ENCODE measurements at places on chromosomes 13 and 19. TPM values are rescaled to one million over a fixed set of nuclear protein-coding genes. Genes with fewer than 3 reads are reported as not detected.

DNA sequence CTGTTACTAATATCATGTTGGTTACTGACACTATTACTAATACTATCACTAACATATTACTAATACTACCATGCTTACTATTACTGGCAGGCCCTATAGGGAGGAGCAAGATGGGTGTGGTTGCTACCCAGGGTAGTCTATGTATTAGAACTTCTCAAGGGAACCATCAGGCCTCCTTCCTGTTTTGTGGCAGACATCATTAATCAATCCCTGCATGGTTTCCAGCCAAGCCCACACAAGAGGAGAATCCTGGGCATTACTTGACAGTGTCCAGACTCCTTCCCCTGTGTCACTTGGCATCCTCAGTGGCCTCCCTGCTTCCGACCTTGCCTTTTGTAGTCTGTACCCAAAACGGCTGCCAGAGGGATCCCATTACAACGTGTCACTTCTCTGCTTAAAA, 8.9 kb downstream of the HAS1 start:
- H3K4me1 ChIP-seq, result no peaks in the 10 kb centered on the region
- no peak overlapping the region for H3K27ac ChIP-seq
- H3K36me3 ChIP-seq, result no peaks in the 10 kb centered on the region
- DNase-seq, result no peak
- H3K27me3 ChIP-seq, result peaks cover 6% of the 10 kb centered on the region

The ZNF222 gene
- total RNA-seq, result 13.0 TPM

The NFIX gene
- total RNA-seq, result 74.8 TPM

DNA sequence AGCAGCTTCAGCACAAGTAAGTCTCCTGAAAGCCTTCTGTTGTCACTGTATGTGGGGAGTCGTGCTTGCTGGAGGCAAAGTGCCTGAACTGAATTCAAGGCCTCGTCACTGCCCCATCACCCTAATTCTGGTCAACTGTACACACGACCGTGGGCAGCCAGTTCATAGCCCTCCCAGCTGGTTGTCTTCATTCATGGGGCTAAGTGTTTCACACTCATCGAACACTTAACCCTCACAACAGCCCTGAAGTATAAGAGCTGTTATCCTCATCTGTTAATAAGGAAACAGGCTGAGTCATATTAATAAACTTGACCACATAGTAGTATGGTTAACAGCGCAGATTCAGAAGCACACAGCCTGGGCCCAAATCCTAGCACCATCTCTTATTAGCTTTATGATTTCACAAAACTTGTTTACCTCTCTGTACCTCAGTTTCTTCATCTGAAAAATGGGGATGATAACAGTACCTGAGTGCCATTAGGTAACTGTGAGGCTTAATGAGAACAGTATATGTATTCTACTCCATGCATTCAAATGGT, 66.7 kb downstream of the CDADC1 start:
- H3K27ac ChIP-seq, result peak overlapping the region; percentile 97
- no peak overlapping the region for H3K4me3 ChIP-seq
- no peaks in the 10 kb centered on the region for H3K27me3 ChIP-seq
- H3K36me3 ChIP-seq, result no peaks in the 10 kb centered on the region

DNA sequence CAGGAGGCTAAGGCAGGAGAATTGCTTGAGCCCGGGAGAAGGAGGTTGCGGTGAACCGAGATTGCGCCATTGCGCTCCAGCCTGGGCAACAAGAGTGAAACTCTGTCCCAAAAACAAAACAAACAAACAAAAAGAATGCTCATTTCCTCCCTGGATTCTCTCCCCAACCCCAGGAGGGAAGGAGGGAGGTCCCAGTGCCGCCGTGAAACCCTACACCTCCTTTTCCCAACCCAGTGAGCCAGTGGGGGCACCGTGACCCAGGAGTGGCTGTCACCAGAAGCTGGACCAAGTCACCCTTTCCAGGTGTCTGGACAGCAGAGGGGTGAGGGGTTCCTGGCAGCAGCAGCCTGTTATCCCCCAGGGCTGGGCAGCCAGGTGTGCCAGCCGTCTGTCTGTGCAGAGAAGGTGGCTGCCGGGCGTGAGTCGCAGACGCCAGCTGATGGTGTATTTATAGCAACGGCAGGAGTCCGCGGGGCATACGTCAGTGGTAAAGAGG, 23.5 kb downstream of the NFIC start:
- DNase-seq, result no peak
- peaks cover 22% of the 10 kb centered on the region for H3K4me1 ChIP-seq
- peaks cover 16% of the 10 kb centered on the region for H3K36me3 ChIP-seq
- H3K27ac ChIP-seq, result peak overlapping the region; percentile 47

DNA sequence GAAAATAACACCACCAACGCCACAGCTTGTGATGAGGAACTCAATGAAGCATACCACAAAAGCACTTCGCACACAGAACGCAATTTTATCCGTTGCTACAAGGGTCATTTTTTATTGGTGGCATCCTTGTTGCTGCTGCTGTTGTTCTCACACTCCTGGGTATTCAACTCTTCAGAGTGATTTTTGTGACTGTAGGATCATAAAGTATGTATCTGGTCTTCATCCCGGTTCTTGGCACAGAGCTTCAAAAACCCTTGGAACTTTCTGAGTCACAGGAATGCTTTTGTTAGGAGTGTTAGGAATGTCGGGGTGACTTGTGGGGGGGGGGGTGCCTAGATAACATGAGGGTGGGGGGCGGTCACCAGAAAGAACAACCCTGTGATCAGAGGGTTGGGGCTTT, 108.4 kb downstream of the ZNF557 start:
- no peaks in the 10 kb centered on the region for H3K27me3 ChIP-seq
- no peak overlapping the region for H3K27ac ChIP-seq
- DNase-seq, result no peak
- H3K4me3 ChIP-seq, result no peak overlapping the region
- H3K4me1 ChIP-seq, result peaks cover 2% of the 10 kb centered on the region

The ZNF546 gene
- total RNA-seq, result 15.7 TPM

DNA sequence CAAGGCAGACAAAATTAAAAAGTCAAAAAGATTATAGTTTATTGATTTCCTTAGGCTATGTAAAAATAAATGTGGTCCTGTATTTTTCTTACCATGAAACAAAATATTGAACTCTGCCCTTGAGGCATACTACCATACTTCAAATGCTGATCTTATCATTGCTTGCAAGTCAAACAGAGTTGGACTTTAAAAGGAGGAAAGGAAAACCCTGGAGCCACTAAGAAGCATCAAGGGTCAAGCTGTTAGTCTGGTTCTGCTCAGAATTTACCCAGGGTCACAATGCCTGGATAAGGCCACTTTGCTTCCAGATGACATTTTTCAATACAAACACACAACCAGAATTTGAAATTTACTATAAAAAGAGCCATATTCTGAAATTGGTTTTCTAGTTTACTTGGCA, 2.2 kb upstream of the FREM2 start:
- peaks cover 24% of the 10 kb centered on the region for H3K27me3 ChIP-seq
- no peaks in the 10 kb centered on the region for H3K36me3 ChIP-seq
- H3K4me1 ChIP-seq, result no peaks in the 10 kb centered on the region
- H3K27ac ChIP-seq, result no peak overlapping the region
- no peak for DNase-seq

GRCh38 chr13:111480976-111481375, 160.5 kb downstream of the TEX29 start:
- no peak overlapping the region for H3K4me3 ChIP-seq
- H3K36me3 ChIP-seq, result no peaks in the 10 kb centered on the region
- no peak for DNase-seq
- no peaks in the 10 kb centered on the region for H3K4me1 ChIP-seq
- H3K27ac ChIP-seq, result no peak overlapping the region
- H3K27me3 ChIP-seq, result no peaks in the 10 kb centered on the region

The DIRAS1 gene
- 11.3 TPM for total RNA-seq

- DNase-seq, result no peak
- H3K4me1 ChIP-seq, result no peaks in the 10 kb centered on the region
- H3K4me3 ChIP-seq, result no peak overlapping the region
- no peak overlapping the region for H3K27ac ChIP-seq
Observed at GRCh38 chr13:114260814-114261213, 20.6 kb upstream of the UPF3A start.

DNA sequence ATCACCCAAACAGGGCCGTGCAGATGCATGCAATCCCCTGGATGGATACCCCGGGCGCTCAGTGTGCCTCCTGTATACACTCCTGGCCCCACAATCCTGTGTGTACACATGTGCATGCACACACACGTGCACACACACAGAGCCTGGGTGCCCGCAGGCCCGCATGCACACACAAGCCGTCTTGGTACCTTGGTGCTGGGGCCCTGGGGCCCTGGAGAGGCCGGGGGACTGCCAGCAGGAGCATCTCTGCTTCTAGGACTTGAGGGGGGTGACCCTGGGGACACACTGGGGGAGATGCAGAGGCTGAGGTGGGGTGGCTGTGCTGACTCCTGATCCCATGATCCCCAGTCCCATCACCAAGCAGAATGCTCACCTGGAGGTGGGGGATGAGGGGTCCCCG, 15.6 kb upstream of the EPOR start:
- no peaks in the 10 kb centered on the region for H3K36me3 ChIP-seq
- H3K27ac ChIP-seq, result no peak overlapping the region
- no peaks in the 10 kb centered on the region for H3K4me1 ChIP-seq

GRCh38 chr19:3646336-3647092, 19.9 kb upstream of the CACTIN start:
- peaks cover 9% of the 10 kb centered on the region for H3K36me3 ChIP-seq
- H3K4me1 ChIP-seq, result peaks cover 6% of the 10 kb centered on the region
- no peaks in the 10 kb centered on the region for H3K27me3 ChIP-seq
- no peak for DNase-seq

The C5AR1 gene
- total RNA-seq, result 0.33 TPM

The MUC16 gene
- not detected for total RNA-seq

DNA sequence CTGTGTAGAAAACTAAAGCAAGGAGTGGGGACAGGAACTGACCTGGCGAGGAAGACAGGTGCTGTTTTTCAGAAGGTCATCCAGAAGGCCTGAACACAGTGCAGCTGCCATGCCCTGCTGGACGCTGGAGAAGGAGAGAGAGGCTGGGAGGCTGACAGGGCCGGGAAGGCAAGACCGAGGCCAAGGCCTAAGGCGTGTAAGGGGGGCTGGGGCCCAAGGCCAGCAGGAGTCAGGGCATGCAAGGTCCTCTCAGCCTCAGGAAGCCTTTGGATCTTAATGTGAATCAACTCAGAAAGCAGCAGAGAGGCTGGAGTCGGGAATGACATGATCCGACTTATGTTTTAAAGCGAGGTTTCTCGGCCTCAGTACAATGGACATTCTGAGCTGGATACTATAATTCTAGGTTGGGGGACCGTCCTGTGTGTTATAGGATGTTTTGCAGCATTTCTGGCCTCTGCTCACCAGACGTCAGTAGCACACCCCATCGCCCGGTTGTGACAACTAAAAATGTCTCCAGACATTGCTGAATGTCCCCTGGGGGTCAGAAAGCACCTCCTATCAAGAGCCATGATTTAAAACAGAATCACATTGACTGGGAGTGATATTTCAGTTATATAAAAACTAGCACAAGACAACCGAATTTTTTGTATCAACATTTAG, 530.4 kb downstream of the MYO16 start:
- H3K4me1 ChIP-seq, result peaks cover 11% of the 10 kb centered on the region
- no peak overlapping the region for H3K4me3 ChIP-seq
- DNase-seq, result no peak
- no peaks in the 10 kb centered on the region for H3K36me3 ChIP-seq
- H3K27ac ChIP-seq, result no peak overlapping the region

DNA sequence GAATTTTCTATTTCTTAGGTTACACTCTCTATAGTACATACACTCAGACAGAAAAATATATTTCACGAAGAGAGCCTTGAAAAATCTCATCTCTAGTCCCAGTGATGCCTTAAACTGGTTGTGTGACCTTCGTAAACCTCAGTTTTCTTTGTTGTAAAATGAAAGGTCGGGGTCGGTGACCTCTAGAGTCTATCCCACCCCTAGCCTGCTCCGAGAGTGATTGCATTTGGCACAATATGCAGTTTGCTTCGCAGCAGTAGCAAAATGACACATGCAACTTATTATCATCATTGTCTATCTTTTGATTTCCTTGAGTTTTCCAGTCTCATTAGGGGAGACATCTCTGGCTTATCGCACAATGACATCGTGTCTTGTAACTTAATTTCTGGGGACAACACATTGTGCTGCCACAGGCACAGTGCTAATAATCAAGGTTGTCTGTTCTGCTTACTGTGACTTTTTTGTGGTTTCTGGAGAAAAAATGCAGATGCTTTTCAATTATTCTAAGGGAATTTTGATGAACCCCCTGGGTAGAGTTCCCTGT, 115.0 kb downstream of the GGACT start:
- no peaks in the 10 kb centered on the region for H3K27me3 ChIP-seq
- H3K27ac ChIP-seq, result no peak overlapping the region
- H3K4me1 ChIP-seq, result no peaks in the 10 kb centered on the region

- no peaks in the 10 kb centered on the region for H3K36me3 ChIP-seq
- no peak overlapping the region for H3K4me3 ChIP-seq
- H3K27ac ChIP-seq, result no peak overlapping the region
- no peaks in the 10 kb centered on the region for H3K27me3 ChIP-seq
Observed at GRCh38 chr13:54433493-54434206, 1405.0 kb downstream of the OLFM4 start.

The RFXANK gene
- total RNA-seq, result 65.2 TPM

DNA sequence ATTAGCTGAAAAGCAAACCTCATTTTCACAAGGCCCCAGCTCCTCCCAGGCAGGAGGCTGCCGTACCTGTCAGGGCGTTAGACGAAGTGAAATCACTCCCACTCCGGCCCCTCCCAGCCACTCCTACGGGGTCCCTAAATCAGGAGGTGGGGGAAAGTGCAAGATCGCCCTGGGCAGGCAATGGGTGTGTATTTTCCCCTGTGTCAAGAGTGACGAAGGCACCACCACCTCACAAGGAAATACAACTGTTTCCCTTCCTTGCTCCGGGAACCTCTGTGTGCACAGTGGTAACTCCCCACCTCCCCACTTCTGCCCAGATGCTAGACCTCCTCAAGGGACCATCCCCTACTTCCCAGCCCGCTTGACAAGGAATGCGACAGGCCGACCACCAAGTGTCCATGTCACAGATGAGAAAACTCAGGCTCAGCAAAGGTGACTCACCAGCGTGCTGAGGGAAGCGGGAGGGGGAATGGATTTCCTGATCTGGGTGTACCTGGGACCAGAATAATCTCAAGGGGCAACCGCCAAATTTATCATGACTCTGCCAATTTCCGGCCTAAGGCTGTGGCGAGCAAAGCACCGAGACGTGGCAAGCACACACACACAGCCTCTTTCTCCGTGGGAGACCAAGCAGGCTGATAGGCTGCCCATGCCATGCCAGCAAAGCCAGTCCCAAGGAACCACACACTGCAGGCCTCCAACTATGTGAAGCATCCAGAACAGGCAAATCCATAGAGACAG, 7.3 kb downstream of the PPP6R1 start:
- H3K4me3 ChIP-seq, result no peak overlapping the region
- DNase-seq, result peak; percentile 67
- H3K4me1 ChIP-seq, result peaks cover 3% of the 10 kb centered on the region
- H3K27ac ChIP-seq, result no peak overlapping the region
- H3K36me3 ChIP-seq, result peaks cover 3% of the 10 kb centered on the region
- no peaks in the 10 kb centered on the region for H3K27me3 ChIP-seq

The ZNF547 gene
- 4.6 TPM for total RNA-seq

The PVR gene
- total RNA-seq, result 98.1 TPM
